ENCODE measurements at places on chromosomes 5 and 9.

GRCh38 chr5:76956033-76956432 is 3.2 kb downstream of the CRHBP start:
- no peak for DNase-seq

DNA sequence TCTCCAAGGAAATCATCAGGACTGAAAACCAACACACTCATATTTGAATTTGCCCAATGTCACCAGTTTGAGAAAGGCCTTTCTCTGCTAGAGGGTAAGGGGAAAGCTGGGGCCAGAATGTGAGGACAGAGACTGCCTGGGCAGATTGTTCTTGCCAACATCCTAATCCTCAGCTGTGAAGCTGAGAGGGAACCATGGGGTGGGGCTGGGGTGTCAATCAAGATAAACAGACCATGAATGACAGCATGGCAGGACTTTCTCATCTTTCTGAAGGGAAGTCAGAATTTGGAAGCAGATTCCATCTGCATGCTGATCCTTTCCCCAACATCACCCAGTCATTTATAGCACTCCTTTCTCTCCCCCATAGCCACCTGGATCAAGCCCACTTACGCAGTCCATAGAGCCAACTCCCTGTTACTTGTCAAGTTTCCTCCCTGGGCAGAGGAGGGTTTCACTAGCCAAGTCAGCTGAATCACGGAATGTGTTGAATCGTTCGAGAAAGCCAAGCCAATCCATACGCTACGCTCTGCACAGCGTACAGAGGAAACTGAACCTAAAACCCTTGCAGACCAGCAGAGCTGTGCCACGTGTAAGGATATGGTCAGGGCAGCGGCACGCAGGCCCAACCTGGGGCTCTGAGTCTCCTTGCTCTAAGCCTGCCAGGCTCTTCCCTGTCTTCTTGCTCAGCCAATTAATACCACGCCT is 14.9 kb downstream of the GLDC start:
- DNase-seq, result peak; percentile 17

GRCh38 chr5:179827680-179828079 is 7.0 kb downstream of the SQSTM1 start:
- DNase-seq, result no peak

DNA sequence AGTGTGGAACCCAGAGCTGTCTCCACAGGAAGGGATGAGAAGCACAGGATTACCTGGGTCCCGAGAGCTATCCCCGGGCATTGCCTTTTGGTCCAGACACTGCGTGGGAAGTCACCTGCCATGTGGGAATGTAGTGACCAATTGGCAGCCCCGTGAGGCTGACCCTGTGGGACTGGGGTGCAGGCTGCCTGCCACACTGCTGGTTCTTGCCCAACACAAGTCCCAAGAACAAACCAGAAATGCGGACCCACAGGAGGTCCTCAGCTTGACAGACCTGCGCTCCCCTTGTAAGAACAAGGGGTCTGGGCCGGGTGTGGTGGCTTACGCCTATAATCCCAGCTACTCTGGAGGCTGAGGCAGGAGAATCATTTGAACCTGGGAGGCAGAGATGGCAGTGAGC is 2.4 kb upstream of the FGD3 start:
- no peak for DNase-seq

DNA sequence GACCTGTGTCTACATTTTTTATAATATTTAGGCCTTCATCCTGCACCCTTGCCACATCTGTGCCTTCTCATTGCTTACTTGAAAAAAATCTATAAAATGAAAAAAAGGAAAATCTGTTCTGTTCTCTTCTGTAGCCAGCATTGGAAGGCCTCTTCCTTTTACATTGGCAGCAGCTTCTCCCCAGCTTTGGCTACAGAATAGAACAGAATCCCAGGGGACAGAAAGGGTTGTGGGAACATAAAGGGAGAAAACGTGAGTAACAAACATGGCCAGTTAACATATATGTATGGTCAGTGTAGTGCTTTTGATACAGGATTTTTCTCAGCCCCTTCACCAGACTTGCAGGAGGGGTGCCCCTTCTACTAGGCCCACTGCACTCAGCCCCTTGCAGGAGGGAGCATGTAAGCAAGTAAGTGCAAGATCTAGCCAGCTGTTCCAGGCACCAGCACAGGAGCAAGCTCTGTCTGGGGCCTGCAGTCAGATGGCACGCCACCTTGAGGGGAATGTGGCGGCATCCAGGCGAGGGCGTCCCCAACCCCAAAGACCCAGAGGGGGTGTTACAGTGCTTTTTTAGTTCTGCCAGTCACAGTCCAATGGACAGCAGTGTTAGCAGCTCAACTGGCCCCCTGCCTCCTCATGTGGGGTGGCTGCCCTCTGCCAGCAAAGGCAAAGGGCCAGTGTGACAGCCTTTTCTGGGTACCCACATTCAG is 330.5 kb upstream of the ZNF462 start:
- no peak for DNase-seq

DNA sequence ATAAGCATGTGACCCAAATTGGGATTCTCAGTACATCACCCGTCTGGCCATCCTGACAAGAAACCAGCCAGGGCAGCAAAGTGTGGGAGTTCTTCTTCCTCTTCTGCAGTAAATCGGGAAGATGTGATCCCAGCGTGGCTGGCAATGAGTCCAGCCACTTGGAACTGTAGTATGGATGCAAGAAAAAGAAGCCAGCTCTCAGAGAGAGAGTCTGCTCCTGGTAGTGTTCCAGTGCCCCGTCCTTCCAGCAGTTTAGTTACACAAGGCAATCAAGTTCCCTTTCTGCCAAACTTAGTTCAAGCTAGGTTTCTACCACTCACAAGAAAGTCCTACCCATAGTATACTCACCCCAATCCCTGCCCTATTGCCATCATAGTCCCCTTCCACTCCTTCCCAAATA is 65.6 kb downstream of the CDK5RAP2 start:
- no peak for DNase-seq
